Activated CD8-positive, alpha-beta memory T cell treated with anti-CD3 and anti-CD28 coated beads for 4 hours (primary cell): ENCODE measurements at places on chromosomes 6 and 20.
A peak's percentile ranks its signal among the peaks of the same experiment; 100 is the strongest.

GRCh38 chr20:23251779-23252178 lies 98.8 kb upstream of the NXT1 start:
- no peak for DNase-seq

GRCh38 chr20:47397652-47398301 lies 41.3 kb upstream of the ZMYND8 start:
- no peak for DNase-seq

- no peak for DNase-seq
These were observed 220.1 kb downstream of the HACE1 start for GRCh38 chr6:104639668-104640067.

DNA sequence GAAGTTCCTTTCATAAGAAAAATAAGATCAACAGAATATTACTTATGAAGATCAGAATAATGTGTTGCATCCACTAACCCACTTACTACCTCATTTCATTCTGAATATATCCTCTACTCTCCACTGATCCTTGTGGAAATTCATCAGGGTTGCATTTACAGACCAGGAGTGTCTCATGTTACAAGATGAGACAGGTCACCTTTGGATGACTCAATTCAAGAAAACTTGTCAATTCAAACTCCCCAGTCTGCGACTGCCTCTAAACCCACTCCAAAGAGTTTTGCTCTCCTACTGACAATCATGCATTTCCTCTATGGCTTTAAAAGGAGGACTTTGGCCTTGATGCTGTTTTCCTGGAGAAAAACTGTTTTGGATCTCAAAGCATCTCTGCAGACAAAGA lies 68.4 kb downstream of the ID4 start:
- DNase-seq = no peak

DNA sequence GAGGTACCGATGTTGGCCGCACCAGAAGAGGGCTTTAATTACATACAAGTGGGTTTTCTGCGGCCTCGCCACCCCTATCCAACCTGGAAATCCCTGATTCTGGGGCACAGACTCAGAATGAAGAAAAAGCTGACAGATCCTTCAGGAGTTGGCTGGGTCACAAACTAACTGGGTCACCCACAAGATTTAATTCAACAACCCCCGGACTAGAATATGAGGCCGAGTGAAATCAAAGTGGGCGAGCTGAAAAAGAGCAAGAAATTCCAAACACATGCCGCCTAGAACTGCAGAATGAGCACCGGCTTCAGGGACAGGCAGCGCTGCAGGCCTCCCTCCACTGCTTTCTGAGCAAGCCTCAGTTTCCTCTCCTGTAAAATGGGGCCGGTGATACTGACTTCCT lies 30.0 kb downstream of the GRM4 start:
- no peak for DNase-seq

DNA sequence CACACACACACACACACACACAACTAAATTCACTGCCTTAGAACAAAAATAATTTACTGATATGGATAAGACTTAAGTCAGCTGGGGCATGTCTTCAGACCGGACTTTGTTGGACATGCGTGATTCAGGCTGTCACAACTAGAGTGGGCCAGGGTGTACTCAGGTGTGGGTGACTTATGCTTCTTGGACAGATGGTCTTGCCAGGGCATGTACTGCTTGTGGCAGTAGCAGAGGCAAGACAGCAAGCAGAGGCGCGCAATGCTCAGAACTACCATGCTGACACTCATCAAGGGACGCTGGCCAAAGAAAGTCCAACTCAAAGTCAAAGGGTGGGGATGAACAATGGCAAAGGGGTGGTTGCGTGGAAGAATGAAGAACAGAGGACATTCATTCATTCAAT lies 437.5 kb downstream of the CBLN4 start:
- DNase-seq = no peak

DNA sequence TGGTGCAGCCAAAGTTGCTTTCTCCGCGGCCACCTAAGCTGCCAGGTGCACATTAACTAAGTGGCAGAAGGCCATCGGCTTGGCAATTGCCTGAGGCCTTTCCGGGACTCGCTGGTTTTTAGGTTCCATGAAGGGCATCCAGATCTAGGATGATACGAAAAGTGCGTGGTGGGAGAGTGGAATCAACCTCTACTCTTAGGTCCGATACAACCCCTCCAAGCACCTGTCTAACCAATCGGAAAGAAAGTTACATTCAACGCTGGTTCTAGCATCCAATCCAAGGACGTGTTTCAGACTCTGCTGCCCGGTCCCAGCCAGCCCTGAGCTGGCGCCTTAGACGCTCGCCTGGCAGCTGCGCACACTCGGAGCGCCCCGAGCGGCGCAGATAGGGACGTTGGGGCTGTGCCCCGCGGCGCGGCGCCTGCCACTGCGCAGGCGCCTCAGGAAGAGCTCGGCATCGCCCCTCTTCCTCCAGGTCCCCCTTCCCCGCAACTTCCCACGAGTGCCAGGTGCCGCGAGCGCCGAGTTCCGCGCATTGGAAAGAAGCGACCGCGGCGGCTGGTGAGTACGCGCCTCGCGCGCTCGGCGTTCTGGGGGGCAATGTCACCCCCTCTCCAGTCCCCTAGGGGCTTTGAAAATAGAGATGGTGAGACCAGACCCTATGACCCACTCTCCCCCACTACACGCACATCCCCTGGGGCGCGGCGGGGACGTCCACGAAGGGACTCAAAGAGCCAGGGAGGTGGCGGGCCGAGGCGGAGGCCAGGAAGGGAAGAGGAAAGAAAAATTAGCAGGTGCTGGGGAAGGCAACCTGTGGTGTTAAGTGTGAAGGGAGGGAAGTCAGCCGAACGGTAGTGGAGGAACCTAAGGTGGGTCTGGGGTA lies at the start of gene ENPP4:
ENPP4 (plus strand) TSS at position 361 of the 883 bp plus-strand sequence. CDS start 9,595 bp downstream, outside the sequence.
- DNase-seq = peak; percentile 78
